DMS 273 treated with DMSO at 0.1 percent for 48 hours (cell line): ENCODE measurements at places on chromosomes 3 and 15.

DNA sequence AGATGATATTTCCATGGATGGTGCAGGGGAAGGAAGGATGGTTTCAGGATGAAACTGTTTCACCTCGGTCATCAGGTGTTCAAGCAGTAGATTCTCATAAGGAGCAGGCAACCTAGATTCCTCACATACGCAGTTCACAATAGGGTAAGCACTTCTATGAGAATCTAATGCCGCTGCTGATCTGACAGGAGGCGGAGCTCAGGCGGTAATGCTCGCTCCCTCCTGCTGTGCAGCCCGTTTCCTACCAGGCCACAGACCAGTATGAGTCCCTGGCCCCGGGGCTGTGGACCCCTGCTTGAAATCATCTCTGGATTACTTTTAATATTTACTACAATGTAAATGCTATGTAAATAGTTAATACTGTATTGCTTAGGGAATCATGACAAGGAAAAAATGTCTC, 241.8 kb downstream of the ROBO2 start:
- no peak for DNase-seq

DNA sequence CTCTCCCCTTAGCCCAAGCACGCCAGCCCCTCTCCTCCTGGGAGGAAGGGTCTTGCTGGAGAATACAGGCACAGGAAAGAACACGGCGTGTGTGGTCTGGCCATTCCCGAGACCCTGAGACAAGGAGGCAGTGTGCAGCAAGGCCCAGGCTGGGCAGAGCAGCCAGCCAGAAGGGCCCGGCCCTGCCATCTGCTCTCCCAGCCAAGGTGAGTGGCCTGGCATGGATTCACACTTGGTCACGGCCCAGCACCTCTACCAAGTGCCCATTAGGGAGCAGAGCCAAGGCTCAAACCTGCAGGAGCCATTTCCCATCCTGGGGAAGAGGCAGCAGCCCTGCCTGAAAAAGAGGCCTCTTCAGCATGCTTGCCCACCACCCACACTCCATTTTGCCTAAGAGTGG, 28.6 kb downstream of the MEGF11 start:
- peak; percentile 7 for DNase-seq

GRCh38 chr3:151156618-151157216, 46.3 kb downstream of the GPR171 start:
- DNase-seq, result peak; percentile 35

DNA sequence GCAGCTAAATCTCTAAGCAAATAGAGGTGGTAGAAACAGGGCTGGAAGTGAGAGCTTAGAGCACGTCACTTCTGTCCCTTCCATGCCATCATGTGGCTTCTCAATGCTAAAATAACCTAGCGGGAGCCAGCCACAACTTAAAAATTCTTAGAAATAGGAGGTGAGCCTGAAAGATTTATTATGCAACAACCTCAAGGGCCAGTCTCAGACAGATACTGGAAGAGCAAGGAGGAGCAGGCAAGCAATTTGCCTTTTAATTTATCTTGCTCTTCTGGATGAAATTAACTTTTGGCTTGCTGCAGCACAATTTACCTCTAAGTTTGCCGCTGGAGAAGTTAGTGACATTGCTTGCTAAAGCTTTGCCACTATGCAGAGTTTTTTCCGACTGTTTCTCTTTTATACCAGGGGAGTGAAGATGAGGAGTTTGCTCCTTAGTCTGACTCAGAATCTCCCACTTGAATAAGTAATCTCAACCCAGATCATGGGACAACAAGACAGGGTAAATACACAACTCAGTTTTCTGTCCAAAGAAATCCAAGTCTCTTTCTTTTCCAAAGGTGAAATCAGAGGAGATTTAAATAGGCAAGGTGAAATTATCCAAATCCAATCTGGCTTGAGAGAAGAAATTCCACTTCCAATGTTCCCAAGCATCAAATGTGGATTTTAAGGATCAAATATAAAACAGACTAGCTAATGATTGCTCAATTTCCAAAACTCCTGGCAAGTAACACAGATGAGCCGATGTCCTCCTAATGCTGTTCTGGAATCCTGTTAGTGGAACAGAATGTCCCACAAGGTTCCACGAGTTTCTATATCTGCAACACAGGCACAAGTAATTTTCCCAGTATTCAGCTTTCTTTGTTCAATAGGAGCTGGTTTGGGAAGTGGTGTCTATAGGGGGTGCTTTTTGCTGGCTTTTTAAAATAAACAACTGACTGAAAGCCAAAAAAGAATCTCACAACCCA, 329.4 kb upstream of the RORA start:
- no peak for DNase-seq

- no peak for DNase-seq
Observed at GRCh38 chr3:119767936-119768601, 13.8 kb upstream of the NR1I2 start.

DNA sequence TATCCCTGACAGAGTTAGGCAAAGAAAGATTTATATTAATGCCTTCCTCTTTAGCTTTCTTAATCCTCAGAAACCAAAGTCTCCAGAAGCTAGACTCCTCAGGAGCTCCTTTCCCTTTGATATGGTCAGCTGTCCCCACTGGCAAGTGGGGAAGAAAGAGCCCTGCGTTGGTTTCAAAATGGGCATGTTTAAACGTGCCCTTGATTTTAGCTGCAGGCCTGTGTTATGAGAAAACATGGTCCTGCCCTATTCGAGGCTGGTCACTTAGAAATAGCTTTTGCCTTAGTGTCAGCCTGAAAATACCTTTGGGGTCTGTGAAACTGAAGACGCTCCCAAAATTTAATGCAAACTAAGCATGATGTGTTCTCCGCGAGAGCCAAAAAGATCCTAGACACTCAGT, 135.5 kb upstream of the RARB start:
- no peak for DNase-seq

- DNase-seq, result no peak
Observed at GRCh38 chr15:39388118-39388517, 192.8 kb upstream of the THBS1 start.

DNA sequence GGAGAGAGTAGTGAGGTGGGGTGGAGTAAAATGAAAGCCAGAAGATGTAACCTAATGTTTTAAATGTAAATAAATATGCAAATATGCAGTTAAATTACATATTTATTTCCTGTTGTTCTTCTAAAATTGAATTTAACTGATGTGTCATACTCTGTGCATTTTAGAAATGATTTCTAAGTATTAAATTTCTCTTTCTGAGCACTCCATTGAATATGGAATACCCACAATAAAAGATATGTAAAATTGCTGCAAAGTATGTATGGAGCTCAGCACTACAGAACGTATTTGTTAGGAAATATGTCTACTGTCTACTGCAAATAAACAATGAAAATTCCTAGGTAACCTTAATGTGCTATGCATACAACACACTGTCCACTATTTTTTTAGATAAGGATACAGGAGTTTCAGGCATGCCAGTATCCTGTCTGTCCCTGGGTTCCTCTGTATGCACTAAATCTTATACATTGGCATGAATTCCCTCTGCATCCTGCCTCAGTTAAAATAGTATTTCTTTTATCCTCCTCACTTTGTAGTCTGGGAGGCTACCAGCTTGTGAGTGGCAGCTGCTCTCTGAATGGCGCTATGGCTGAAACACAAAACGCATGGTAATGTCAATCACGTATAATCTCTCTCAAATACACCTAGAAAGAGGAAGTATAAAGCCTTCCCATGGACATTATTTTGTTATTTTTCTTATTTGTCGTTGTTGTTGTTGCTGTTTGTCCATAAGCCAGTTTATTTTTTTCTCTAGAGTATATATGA, 579.5 kb downstream of the PYDC2 start:
- DNase-seq, result no peak

DNA sequence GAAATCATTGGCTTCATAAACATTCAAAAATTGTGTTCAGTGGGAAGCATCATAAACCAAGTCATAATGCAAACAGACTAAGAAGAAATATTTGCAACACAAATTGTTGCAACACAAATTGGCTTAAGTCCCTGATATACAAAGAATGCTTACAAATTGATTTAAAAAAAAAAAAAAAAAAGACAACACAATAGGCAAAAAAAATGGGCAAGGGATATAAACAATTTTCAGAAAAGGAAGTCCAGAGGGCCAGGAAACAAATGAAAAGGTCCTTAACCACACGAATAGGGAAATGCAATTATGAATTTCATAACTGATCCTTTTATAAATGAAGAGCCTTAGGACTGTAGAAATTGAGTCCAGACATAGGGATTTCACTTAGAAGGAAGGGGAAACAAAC, 98.9 kb downstream of the LRRK1 start:
- no peak for DNase-seq

DNA sequence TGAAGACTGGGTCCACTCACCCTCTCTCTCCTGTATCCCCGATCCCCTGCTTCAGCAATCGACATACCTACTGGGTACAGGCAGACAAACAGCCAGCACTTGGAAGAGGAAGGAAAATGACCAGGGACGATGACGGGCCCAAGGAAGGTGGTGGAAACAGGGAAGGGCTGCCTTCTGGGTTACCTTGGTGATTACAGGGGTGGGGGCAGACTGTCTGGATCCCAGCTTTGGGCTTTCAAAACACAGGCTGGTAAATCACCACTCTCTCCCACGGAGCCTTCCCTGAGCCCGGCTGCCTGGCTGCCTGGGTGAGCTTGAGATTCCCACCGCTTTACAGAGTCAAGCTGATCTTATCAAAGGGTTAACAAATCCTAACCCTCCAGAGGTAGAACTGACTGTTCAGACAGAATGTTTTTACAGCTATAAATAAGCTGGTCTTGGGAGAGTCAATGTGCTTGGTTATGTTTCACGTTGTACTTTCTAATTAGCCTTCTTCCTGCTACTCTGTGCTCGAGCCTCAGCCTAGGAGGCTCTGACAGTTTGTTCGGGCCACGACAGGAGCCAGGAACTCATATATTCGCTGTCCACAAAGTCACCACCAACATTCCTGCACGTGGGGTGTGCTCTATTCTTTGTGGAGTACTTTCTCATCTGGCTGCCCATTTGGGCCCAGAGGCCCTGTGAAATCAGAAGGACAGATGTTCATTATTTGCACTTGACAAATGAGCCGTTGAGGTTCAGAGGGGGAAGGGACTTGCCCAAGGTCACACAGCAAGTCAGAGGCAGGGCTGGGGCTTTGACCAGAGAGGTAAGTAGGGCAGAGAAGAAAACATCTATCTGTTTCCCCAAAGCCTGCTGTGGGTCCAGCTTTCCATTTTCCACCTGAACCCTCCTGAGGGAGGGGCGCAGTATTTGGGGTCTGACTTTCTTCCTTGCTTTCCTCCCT, 63.5 kb downstream of the FEM1B start:
- no peak for DNase-seq

- DNase-seq, result no peak
Observed at GRCh38 chr3:128537091-128537703, 44.2 kb upstream of the GATA2 start.

GRCh38 chr3:155835341-155836071, 18.7 kb downstream of the SLC33A1 start:
- DNase-seq, result no peak

DNA sequence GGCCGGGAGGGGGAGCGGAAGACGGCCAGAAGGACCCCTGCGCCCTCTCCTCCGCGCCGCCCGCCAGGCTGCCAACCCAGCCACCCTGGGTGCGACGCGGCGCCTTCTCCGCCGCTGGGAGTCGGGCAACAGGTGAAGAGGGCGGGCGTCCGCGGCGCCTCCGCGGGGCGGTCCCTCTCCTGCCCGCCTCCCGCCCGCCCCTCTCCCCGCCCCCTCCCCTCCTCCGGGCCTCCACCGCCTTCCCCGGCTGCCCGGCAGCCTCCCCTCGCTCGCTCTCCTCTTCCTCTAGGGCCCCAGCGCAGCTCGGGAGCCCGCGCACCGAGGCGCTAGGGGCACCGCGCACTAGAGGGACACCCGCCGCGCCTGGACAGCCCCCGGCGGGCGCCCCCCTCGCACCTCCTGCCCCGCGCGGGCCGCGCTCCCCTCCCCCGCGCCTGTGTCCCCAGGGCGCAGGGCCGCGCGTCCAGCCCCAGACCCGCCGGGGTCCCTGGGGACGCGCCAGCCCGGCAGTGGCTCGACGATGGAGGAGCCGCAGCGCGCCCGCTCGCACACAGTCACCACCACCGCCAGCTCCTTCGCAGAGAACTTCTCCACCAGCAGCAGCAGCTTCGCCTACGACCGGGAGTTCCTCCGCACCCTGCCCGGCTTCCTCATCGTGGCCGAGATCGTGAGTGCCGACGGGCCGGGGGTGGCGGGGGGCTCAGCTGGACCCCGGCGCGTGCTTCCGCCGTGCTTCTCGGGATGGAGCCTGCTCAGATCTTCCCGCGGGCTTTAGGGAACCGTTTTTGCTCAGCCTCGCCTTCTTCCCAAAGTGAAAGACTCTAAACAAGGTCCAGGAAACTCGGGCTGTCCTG, at the start of gene CMTM8:
CMTM8 (plus strand) TSS at position 228 of the 854 bp plus-strand sequence; CDS start at position 521, 293 bp downstream.
- DNase-seq, result no peak

GRCh38 chr3:142530296-142530695, 48.2 kb downstream of the ATR start:
- no peak for DNase-seq

DNA sequence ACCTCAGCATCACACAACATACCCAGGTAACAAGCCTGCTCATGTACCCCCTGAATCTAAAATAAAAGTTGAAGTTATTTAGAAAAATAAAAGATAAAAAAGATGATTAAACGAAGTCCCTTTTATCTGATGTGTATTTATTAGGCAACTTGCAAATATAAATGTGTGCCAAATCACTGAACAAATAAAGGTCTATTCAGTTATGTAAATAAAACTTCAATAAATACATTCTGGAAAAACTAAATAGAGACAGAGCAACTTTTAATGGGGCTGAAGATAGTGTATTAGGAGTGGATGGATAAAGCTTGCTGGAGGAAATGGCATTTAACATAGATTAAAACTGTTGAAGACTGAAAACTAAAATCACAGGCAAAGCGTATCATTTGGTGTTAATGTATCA, 678.0 kb upstream of the GRM7 start:
- DNase-seq, result no peak

DNA sequence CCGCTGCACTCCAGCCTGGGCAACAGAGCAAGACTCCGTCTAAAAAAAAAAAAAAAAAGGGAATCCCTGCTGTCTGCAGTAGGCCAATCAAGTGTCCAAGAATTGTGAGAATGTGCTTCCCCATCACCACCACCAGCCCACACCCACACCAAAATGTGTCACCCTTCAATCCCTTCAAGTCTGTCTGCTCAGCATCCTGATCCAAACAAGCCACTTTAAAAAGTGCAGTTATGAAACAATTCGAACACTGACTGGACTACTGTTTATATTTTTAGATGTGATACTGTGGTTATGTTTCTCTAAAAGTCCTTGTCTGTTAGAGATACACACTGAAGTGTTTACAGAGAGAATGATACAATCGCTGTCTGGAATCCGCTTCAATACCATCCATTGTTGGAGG, 78.1 kb upstream of the CGNL1 start:
- DNase-seq, result no peak

- no peak for DNase-seq
Observed at GRCh38 chr3:139084176-139084575, 39.5 kb upstream of the PRR23C start.
